Amygdala (tissue), 56 donors: ENCODE measurements at places on chromosomes 2 and 18.
A peak's percentile ranks its signal among the peaks of the same experiment; 100 is the strongest.

GRCh38 chr2:144322379-144322778, 197.5 kb downstream of the ZEB2 start:
- no peak for DNase-seq

DNA sequence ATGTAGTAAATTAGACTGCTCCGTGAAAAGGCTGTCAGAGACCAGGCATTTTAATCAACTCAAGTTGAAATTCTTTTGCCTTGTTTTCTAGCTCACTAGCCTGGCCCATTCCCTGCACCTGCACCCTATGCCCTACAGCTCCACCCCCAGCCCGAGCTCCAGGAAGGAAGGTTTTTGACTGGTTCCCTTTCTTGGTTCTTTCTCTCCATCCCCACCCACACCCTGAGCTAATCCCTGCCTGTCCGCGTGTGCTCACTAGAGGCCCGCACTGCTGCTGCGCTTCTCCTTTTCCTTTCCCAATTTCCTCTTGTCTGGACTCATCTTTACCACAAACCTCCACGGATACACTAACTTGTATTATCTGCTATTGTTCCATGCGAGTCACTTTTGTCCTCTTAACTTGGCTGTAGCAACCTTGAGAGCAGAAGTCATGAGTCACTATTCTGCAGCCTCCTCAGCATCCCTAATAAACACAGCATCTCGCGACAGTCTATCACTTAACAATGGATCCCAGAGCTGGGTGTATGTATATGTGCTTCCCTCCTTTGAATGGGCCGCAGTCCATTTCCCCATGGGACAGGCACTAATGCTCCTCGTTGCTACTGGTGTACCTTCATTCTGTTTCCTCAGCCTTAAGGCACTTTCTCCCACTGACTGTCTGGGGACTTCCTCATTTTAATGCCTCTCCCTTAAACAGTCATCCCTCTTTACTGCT, 36.5 kb downstream of the COLEC12 start:
- DNase-seq, result no peak

DNA sequence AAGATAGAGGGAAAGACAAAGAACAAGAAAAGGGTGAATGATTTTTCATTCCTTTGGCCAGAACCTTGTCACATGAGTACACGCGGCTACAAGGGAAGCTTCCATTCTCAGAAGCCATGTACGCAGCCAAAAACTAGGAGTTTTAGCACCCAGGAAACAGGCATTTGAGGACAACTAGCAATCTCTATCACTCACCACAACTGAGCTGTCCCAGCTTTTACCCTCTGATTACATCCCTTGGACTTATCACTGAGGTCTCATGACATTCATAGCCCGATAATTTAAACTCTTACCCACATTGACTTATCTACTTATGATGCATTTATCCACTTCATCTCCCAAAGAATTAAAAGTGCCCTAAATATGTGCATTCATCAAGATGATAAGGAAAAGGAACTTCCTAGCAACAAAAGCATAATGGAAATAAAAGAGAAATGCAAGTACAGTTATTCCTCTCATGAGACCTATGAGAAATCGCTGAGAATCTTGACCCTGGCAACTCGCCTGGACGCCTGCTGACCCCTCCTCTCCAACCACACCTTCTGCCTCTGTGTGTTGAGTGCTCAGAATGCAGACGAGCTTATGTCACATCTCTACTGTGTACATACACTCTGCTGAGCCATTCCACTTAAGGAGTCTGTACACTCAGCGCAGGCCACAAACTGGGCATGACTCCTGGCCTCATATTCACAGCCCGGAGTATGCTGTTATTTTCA, 28.7 kb upstream of the MFSD6 start:
- no peak for DNase-seq

- DNase-seq, result no peak
Measured at GRCh38 chr2:150350500-150350899, 137.0 kb downstream of the RND3 start.

- DNase-seq, result no peak
Measured at GRCh38 chr18:57436965-57437333, 1.8 kb downstream of the ONECUT2 start.

GRCh38 chr2:215743066-215743465, 270.3 kb downstream of the MREG start:
- no peak for DNase-seq

DNA sequence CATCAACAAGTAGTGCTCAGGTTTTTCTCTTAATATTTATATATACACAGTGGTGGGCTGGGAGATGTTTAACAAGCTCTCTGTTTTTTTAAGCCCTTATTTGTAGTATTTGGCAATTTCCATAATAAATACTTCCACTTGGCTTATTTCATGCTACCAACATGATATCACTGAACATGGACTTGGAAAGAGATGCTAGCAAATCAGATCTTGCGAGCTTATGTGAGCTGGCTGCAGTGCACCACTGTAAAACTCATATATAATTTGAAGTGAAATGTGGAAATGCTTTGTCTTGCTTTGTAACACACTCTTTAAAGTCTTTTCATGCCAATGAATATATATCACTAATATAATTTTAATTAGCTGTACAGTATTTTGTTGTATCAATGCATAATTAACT, 155.7 kb downstream of the ALK start:
- no peak for DNase-seq

DNA sequence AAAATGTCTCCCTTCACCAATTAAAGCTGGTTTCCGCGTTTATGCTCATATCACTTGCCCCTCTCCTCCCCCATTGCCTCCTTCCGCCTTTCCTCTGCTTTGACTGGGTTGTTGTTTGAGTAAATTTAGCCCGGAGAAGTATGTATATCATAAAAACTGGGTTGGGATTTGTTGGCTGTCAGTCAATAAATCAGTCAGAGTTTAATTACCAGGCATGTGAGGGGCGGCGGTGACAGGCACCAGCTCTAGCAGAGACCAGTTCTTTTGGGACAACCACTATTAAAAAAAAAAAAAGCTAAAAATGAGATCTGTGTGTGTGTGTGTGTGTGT, 382.4 kb upstream of the SMIM21 start:
- no peak for DNase-seq

GRCh38 chr2:219029829-219030165, 11.5 kb downstream of the CFAP65 start:
- DNase-seq, result peak; percentile 70

- DNase-seq, result no peak
Measured at GRCh38 chr2:108417254-108417653, 31.8 kb upstream of the GCC2 start.

GRCh38 chr2:181317511-181317910, 139.7 kb upstream of the ITGA4 start:
- DNase-seq, result no peak

DNA sequence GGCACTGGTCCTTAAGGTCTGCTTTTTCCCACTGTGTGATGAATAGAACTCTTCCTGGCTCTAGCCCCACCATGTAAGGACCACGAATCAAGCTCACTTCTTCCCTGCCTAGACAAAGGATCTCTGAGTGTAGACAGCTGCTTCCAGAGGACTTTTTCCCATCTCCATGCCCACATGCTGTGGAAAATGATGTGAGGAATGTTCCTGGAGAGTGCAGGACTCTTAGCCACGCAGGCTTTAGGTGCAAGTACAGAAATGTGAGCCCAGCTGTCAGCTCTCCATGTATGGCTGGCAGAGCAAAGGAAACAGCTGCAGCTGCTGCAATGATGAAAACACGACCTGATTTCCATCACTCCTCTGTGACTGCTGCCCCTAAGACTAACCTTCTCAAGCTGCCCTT, 35.5 kb downstream of the NXPH2 start:
- DNase-seq, result no peak

DNA sequence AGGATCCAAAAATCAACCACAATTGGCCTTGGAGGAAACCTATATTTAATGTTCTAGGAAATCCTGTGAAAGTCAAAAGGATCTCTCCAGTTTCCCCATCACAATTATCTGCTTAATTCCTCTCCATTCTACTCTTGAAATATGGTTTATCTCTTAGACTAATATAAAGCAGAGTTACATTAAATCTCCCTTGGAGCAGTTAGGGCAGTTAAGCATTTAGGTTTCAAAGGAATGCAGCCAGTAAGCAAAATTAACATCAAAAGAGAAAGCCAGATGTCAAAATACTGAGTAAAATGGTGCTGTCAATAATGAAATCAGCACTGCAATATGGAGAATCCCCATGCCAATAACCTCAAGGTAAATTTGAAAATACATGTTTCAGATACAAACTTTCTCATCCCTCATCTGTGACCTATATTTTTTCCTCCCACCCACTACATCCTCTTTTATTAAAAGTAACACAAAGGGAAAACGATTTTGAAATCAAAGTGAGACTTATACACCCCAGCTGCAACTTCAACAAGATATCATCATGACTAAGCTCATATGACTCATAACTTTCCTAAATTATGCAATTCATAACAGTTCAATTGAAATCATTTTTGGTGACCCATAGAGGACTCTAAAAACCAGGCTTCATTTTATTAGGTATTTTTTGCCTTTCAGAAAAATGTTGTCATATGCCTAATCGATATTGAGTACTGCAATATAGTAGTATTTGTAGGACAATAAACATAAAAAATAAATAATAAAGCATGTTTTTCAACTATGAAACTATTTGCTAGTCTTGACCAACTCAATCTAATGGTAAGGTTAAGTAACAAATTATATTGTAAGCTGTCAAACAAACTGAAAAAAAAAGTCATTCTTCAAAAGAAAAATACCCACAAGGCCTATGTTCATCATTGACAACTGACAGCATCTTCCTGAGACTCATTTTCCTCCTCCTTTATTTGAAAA, 3.1 kb downstream of the ADAM17 start:
- no peak for DNase-seq

DNA sequence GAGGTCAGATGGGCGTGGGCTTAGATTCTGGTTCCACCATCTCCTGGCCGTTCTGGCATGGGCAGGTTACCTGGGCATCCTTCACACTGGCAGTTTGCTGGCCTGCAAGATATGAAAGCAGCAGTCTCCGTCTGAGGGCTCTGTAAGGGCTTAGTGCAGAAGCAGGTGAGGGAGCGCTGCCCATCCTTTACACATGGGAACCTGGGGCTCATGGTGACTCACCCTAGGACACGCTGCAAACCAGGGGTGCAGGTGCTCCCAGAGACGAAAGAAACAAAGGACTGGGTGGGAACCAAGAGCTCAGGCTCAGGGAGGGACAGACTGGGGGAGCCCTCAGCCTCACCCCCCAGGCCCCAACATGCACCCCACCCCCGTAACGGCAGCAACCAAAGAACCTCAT, 10.7 kb upstream of the ID2 start:
- DNase-seq, result no peak

GRCh38 chr2:106232638-106233349, 38.7 kb upstream of the UXS1 start:
- no peak for DNase-seq

GRCh38 chr2:210224941-210225672, at the start of gene ACADL:
Gene ACADL, minus strand, starts transcription at chr2:210225447. Its CDS starts 184 bp downstream, at chr2:210225263.
- DNase-seq, result no peak

DNA sequence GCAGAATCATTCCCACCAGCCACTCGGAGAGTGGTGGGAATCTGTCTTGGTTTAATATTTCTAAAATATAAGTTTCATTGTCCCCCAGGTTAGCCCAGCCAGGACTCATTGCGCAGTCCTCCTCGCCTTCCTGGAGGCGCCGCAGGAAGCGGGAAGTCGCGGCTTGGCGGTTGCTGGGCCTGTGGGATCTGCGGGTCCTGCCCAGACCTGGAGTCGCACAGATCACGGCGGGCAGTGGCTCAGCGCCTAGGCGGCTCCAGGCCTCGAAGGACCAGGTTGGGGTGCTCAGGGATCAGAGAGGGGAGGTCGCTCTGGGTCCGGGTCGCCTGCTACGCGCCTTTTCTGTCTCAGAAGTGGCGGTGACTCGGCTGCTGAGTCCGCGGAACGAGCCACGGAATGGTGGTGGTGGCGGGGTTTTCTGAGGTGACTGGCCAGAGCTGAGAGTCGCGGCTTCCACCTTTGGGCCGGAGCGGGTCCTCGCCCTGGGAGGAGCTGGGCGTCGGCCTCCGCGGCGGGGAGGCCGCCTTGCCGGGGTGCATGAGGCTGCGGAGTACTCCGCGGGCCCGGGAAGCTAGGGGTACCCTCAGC, 2.6 kb downstream of the HOXD3 start:
- no peak for DNase-seq

DNA sequence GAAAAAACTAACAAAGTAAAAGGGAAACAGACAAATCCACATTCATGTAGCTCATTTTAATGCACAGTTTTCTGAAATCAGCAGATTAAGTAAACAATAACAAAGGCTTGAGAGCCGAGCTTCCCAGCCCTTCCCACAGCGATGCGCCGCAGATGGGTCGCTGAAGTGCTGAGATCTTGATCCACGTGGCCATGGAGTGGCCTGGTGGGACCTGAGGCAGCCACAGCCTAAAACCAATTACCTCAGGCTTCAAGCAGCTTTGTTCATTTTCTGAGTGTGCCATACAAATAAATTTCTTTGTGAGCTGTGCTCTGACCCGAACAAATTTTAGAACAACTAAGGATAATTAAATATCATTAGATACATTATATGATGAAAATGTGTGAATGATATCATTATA, 25.6 kb upstream of the CYRIA start:
- DNase-seq, result no peak
